Tibial artery (tissue), 4 donors: ENCODE measurements at places on chromosomes 5 and 9.

- no peak for DNase-seq
- H3K36me3 ChIP-seq: no peaks in the 10 kb centered on the region
- H3K4me3 ChIP-seq: no peak overlapping the region
- H3K27me3 ChIP-seq: no peaks in the 10 kb centered on the region
- no peak overlapping the region for H3K27ac ChIP-seq
These were observed 43.4 kb downstream of the ANGPTL2 start for GRCh38 chr9:127078988-127079387.

DNA sequence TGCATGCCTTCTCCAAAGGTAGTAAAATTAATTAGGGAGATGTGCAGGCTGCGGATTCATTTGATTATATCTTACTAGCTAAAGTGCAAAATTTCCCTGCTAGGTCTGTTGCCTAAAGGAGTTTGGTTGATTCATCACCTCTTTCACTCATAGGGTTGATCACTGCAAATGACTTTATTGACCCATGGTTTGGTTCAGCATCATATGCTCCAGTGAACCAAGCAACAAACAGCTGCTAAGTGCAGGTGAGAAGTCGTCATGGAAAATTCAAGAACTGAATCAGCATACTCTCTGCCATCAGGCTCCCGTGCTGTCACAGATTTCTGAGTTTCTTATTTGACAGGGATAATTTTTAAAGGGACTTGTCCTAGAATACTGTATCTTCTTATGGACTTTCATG, 571.8 kb upstream of the CDH18 start:
- no peaks in the 10 kb centered on the region for H3K27me3 ChIP-seq
- H3K4me3 ChIP-seq: no peak overlapping the region
- no peak overlapping the region for H3K27ac ChIP-seq
- DNase-seq: no peak

- no peak for DNase-seq
- no peaks in the 10 kb centered on the region for H3K4me1 ChIP-seq
- H3K36me3 ChIP-seq: peaks cover 11% of the 10 kb centered on the region
- no peak overlapping the region for H3K4me3 ChIP-seq
- H3K27me3 ChIP-seq: no peaks in the 10 kb centered on the region
These were observed 55.2 kb upstream of the AFAP1L1 start for GRCh38 chr5:149216496-149216895.

DNA sequence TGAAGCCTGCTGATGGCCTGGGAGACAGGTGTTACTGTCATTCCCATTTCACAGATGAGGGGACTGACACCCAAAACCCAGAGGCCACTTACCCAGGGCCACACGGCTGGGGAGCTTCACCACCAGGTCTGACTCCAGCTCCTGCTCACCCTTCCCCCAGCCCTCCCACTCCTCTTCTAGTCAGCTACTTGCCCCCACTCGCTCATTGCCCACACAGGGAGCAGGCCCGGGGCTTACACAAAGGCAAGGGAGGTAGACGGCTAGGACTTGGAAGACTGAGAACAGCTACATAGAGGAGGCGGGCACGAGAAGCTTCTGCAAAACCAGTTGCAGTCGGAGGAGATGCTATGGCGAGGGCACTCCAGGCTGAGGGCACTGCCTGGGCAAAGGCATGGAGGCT, 21.3 kb downstream of the LMX1B start:
- H3K27me3 ChIP-seq: peaks cover 83% of the 10 kb centered on the region
- no peak for DNase-seq
- H3K36me3 ChIP-seq: no peaks in the 10 kb centered on the region
- H3K27ac ChIP-seq: no peak overlapping the region
- no peak overlapping the region for H3K4me3 ChIP-seq
- H3K4me1 ChIP-seq: no peaks in the 10 kb centered on the region

- peak overlapping the region; percentile 93 for H3K4me3 ChIP-seq
- peak; percentile 31 for DNase-seq
- H3K36me3 ChIP-seq: no peaks in the 10 kb centered on the region
- peaks cover 45% of the 10 kb centered on the region for H3K4me1 ChIP-seq
These were observed 1.4 kb downstream of the MLLT3 start for GRCh38 chr9:20620650-20621470.

DNA sequence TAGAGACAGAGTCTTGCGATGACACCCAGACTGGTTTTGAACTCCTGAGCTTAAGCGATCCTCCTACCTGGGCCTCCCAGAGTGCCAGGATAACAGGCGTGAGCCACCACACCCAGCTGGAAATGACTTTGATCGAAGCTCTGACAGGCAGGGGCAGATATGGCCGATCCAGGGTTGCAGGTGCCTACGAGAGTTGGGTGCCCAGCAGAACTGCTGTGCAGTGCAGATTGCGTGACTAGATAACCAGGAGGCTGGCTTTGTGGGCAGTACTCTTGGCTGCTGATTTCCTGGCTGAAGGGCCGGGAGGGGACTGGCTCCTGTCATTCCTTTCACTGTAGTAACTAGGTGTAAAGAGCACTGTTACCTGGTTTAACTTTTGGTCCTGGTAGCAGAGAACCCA, 11.8 kb downstream of the TBC1D13 start:
- H3K27ac ChIP-seq: no peak overlapping the region
- no peak overlapping the region for H3K4me3 ChIP-seq
- H3K27me3 ChIP-seq: no peaks in the 10 kb centered on the region
- peaks cover 99% of the 10 kb centered on the region for H3K36me3 ChIP-seq
- DNase-seq: no peak
- no peaks in the 10 kb centered on the region for H3K4me1 ChIP-seq
